ENCODE measurements at places on chromosomes 6 and 20.

GRCh38 chr6:80541181-80541580, 434.7 kb downstream of the BCKDHB start:
- DNase-seq = no peak

GRCh38 chr6:46170357-46171289, at the start of gene ENPP5:
TSS of gene ENPP5 (minus strand) at chr6:46170980. CDS start at chr6:46168262, 2,718 bp downstream.
- DNase-seq = no peak

- peak; percentile 66 for DNase-seq
Measured at GRCh38 chr6:41377071-41377470, 41.7 kb downstream of the NCR2 start.

- no peak for DNase-seq
Measured at GRCh38 chr6:137871291-137871690, 4.2 kb downstream of the TNFAIP3 start.

DNA sequence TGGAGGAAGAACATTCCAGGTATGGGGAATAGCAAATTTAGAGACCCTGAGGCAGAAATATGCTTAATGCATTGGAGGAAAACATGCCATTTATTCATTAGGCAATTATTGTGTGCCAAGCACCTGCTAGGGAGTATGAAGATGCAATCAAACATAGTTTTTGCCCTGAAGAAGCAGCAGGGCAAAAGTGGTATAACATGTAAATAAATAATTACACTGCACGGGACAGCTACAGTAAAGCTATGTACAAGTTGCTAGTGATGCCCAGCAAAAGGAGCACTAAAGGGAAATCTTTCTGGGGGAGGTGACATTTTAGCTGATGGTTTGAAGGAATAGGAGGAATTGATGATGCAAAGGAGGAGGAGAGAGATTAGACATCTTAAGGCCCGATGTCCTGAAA, 624 bp upstream of the TJAP1 start:
- DNase-seq = no peak

DNA sequence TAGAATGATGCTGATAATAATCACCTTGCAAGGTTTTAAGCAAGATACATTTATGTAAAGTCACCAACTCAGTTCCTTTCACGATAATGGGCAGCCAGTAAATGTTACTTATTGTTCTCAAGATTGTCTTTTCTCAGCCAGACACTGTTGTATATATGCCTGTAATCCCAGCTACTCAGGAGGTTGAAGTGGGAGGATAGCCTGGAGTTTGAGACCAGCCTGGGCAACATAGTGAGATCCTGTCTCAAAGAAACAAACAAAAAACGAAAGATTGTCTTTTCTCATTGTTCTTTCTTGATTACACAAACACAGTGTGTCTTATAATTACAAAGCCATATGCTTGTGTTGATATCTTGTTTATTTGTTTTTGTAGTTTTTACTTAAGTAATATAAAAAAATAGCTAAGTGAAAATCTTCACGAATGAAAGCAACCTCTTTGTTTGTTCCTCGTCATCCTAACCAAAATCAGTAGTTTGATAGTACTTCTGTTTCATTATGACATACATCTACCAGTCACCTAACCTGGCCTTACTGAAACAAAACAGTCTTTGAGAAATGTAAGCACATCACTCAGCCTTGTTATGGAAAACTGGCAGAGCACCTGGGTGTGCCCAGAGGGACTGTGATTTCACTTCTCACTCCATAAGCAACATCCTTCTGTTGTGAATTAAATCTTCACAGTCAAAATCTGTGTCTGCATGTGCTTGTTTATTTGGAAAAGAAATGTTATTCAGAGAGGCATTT, 436.2 kb upstream of the SOX4 start:
- DNase-seq = no peak

DNA sequence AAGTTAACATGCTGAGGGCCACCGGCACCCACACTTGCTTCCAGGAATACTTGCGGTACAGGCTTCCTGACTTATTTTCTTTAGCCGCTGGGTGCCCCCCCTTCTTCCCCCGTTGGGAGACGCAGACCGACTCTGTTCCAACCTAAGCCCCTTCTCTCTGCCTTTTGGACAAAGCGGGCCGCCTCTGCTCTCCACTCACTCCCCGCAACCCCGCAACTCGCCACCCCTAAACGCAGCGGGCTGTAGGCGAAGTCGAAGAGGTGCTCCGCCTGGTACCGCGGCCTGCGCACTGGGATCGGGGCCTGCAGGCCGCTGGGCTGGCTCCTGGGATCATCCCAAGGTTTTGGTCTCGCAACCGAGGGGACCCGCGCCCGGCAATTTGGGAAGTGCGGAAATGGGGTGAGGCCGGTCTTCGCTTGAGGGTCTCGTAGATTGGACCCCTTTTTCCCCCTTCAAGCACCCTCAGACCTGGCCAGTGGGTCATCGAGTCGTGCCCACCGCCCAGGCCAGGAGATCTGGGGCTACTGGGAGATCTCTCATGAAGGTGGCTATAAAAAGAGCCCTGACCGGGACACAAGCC, 4.7 kb upstream of the FOXF2 start:
- DNase-seq = no peak

GRCh38 chr6:167394339-167394738, 69.5 kb downstream of the TTLL2 start:
- no peak for DNase-seq

GRCh38 chr6:15594512-15595259, 68.1 kb downstream of the DTNBP1 start:
- DNase-seq = no peak

DNA sequence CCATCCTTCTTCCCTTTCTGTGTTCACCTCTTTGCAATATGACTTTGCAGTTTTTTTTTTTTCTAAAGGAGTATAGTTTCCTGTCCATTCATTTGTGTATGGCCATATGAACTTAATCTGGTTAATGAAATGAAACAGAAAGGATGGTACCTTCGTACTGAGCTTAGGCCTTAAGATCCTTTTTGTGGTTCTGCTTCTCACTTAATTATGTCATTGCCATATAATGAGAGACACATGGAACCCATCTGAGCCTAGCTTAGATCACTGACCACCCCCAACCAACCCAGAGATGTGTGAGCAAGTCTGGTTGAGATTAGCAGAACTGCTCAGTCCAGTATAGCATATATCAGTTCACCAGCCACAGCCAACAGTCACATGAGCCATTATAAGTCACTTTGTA, 1179.6 kb downstream of the HACE1 start:
- no peak for DNase-seq

GRCh38 chr20:36969478-36970186, 18.1 kb upstream of the SAMHD1 start:
- no peak for DNase-seq

GRCh38 chr6:44176762-44177509, 18.3 kb downstream of the CAPN11 start:
- DNase-seq = no peak

DNA sequence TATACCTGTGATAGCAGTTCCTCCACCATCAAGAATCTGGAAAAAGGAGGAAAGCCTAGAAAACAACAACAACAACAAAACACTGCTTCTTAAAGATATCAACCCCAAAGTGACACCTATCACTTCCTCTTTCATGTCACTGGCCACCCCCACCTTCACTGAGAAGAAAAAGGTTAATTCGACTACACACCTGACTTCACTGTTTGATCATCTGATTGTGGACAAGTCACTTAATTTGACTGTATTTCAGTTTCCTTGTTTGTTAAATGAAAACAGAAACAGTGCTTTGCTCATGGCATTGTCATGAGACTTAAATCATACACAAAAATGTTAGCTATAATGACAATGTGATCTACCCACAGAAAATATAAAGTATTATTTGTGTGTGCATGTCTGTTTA, 280.6 kb upstream of the SULF2 start:
- DNase-seq = no peak

DNA sequence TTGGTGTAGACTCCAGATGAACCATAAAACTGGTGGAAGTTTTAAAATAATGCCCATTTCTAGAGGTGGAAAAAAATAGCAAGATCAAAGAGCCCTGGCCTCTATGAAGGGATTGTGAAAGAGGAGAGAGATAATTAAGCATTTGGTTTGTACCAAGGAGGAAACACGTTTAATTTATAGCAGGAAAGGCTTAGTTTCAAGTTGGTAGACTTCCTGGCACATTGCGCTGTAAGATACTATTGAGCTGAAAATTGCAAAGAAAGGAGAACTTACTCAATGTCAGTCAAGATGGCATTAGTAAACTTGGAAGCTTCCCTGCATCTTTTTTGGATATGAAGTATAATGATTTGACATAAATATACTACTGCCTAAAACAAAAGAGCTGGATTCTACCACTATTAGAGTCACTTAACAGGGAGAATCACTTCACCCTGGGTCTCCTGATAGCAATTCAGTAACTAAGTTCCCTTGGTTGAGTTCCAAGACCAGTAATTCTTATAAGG, 24.4 kb downstream of the MARCKS start:
- DNase-seq = no peak

DNA sequence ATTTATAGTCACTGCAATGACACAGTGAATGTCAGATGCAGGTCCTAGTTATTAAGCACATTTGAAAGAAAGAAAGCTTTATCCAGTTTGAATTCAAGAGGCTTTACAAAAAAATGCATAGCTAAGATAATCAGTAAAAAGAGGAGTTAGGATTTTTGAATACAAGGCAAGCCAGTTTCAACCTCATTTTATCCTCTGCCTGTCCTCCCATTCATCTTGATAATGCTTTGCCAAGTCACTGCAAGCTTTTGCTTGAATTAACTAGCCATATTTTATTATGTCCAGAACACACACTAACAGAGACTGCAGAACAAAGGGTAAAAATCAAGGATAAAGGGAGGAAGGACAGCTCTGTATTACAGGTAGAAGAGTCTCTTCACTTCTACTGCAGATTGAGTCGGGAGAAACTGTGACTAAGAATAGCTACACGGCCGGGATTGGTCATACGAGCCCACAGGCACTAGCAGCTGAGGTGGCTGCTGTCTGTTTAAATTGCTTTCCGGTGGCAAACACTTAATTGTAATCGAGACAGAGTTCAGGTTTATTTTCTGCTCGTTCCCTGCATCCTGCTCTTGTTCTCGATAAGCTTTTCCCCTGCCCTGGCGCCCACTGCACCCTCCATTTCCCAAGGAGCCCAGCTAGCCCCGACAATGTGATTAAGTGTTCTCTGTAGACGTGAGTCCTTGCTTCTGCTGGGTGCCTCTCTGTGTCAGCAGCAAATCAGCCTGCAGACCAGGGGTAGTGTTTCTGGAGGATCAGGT, 30.5 kb upstream of the AKAP12 start:
- no peak for DNase-seq

DNA sequence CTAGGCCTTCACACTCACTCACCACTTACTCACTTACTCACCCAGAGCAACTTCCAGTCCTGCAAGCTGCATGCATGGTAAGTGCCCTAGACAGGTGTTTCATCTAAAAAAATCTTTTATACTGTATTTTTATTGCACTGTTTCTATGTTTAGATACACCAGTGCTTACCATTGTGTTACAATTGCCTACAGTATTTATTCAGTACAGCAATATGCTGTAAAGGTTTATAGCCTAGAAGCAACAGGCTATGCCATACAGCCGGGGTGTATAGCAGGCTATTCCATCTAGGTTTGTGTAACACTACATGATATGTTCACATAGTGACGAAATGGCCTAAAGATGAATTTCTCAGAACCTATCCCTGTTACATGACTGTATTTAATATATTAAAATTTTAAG, 37.1 kb upstream of the KCNK5 start:
- DNase-seq = no peak

DNA sequence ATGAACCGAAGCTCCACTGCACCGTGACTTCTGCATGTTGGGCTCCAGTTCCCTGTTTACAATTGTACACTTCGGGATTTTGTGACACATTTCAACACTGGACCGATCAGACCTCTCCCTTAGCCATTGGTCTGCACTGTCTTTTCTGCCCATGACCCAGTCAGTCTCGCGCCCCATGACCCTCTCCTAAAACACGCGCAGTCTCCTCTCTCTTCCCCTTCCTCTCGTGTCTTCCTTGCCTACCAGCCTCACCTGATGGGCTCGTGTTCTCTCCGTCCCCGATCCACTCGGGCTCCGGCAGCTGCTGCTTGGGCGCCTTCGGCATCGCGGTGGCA, 535 bp upstream of the ABCF1 start:
- no peak for DNase-seq

DNA sequence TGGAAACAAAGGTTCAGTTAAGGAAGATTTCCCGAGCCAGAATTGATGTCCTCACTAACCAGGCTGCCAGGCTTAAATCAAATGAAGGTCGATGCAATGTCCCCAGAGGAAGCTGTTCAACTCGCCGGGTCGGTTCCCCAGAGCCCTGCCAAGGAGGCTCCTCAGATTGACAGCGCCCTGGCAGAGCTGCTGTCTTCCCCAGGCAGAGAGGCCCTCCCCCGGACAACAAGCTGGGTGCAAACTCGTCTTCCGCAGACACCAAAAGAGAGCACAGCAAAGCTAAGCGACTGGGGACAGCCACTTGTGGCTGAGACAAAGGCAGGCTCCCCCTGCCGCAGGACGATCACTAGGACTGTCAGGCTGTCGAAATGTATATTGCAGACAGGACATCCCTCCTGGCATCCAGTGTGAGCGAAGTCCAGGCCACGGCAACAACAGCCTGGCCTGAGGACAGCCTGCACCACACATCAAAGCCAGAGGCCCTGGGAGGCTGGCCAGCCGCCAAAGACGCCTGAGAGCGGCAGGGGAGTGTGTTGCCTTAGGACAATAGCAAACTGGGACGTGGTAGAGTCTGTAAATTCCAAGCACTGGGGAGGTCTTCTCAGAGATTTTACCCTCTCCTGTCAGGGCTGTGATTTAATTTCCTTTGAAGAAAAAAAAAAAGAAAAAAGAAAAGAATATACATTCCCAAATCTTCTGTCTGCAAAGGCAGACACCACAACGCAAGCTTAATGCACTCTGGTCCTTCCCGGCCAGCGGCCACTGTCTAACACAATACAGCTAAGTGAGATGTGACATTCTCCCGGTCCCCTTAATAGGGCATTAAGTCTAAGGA, 99.1 kb downstream of the HIVEP2 start:
- DNase-seq = no peak

DNA sequence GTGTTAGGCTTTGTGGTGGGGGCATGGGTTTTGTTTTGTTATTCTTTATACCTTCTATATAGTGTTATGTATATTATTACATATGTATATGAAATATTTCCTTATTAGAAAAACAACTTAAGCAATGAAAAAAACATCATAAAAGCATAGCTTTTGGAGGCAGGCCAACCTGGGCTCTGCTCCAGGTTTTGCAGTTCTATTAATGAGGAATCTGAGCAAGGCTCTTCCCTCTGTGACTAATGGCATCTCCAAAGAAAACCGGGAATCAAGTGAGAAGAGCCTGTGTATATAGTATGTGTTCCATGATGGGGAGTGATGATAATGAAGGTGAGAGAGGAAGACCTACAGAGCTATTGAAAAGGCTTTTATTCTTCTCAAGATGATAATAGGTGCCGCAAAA, 291.1 kb downstream of the CLIC5 start:
- no peak for DNase-seq

GRCh38 chr20:42274986-42275385, 656.8 kb upstream of the CHD6 start:
- peak; percentile 10 for DNase-seq

DNA sequence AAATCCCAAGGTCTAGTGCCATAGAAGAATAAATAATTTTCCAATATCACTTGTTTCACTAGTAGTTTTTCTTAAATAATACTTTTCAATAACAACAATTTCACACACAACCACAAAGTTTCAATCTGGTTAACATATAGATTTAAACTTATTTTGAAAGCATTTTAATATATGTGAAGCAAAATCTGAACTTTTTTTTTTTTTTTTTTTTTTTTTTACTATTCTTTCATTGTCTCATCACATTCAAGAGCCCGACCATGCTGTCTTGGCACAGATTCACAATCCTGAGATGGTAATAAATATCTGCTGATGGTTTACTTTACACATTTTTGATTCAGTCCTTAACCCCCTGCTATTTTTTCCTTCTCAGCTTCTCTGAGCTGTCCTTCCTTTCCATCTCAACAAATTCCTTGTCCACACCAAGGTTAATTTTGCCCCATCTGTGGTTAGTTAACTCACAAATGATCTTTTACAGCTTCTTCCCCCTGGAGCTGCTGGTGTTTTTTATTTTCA, 262.8 kb downstream of the TMEM242 start:
- no peak for DNase-seq
